ENCODE measurements at places on chromosomes 1 and 21.

DNA sequence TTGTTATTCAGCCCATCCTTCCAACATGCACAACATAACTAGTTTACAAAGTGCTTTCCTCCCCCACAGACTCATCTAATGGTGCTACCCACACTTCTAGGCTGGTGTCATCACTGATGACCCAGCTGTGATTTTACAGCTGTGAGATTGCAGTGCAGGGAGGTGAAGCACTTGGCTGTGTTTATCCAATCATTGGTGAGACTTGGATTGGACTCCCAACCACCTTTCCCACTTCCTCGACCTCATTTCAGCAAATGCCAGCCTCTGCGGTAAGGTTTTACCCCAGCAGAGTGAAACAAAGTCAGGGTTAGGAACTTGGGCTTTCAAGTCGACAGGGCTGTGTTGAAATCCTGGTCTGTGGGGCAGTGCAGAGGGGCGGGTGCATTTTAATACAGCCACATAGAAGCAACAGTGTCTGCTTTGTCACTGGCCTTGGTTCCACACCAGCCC is 22.1 kb downstream of the ECHDC2 start:
- DNase-seq: no peak

GRCh38 chr1:43529206-43529731 is 1.4 kb upstream of the PTPRF start:
- peak; percentile 45 for DNase-seq

DNA sequence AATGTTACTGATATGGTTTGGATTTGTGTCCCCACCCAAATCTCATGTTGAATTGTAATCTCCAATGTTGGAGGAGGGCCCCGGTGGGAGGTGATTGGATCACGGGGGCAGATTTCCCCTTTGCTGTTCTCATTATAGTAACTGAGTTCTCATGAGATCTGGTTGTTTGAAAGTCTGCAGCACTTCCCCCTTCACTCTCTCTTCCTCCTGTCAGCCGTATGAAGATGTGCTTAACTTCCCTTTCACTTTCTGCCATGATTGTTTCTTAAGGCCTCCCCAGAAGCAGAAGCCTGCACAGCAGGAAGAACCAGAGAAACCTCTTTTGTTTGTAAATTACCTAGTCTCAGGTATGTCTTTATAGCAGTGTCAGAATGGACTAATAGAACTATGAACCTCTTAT is 28.4 kb downstream of the TRIM33 start:
- no peak for DNase-seq

- no peak for DNase-seq
These were observed 75.5 kb downstream of the SETD4 start for GRCh38 chr21:35984654-35985361.

- DNase-seq: no peak
These were observed 3.3 kb upstream of the CD1B start for GRCh38 chr1:158334526-158335212.

GRCh38 chr21:44991538-44992483 is 52.0 kb downstream of the SLX9 start:
- no peak for DNase-seq

GRCh38 chr1:40059960-40060750 is 19.6 kb downstream of the CAP1 start:
- DNase-seq: no peak
